Chondrocyte (in vitro differentiated cells): ENCODE measurements at places on chromosomes 13 and 19. TPM values are rescaled to one million over a fixed set of nuclear protein-coding genes. Genes with fewer than 3 reads are reported as not detected.

- DNase-seq, result no peak
Measured at GRCh38 chr13:92355213-92355612, 871.4 kb upstream of the GPC6 start.

GRCh38 chr19:5091018-5091683 lies 122.2 kb downstream of the KDM4B start:
- DNase-seq, result no peak

DNA sequence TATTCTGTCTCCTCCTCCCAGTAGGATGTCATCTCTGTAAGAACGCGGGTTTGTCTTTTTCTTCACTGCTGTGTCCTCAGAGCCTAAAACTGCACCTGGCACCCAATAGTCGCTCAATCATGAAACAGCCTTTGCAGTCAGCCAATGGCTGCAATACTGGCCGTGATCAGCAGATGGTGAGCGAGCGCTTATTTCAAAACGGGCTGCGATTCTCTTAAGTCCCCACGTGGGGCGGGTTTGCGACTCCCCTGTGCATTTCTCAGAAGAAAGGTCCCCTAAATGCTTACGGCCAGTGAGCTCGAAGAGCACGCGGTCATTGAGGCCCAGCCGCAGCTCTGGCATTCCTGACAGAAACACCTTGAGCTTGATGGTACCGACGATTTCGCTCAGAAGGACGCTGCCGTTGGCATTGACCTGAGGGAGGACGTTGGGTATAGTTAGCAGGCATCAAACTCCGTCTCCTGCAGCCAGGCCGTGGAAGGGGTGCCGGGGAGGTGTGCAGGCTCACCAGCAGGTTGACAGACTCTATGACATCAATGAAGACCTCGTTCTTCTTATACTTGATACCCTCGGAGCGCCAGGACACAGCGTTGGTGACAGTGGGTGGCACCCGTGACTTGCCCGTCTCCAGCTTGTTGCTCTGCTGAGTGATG lies 6.0 kb downstream of the AP1M2 start:
- DNase-seq, result no peak

- no peak for DNase-seq
Measured at GRCh38 chr13:37429976-37430375, 168.6 kb downstream of the POSTN start.

- no peak for DNase-seq
Measured at GRCh38 chr13:37127691-37128241, 22.3 kb upstream of the CSNK1A1L start.

DNA sequence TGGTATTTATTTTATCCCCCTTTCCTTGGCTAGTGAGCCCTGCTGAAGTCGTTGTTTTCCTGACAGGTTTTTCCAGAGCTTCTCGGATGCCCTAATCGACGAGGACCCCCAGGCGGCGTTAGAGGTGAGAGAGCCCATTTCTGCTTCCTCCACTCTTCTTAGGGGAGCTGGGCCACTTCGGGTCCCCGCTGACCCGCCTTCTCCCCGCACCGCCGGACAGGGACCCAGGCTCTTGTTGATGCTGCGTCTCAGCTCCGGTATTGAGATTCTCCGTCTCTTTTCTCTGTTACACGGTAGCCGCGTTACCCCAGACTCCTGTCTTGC lies 306 bp downstream of the SUGT1 start:
- DNase-seq, result no peak

DNA sequence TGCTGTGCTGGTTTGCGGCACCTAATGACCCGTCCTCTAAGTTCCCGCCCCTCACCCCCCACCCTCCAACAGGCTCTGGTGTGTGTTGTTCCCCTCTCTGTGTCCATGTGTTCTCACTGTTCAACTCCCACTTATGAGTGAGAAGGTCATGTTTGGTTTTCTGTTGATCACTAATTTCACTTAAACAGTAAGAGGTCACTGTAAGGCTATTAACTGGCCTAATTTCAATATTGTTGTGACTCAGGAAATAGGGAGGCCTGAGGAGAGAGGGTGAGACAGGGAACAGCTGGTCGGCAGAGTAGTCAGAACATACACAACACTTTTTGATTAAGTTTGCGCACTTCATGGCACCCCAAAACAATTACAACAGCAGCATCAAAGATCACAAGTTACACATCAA lies 15.6 kb downstream of the TUBGCP3 start:
- no peak for DNase-seq

CEACAM4 gene
- not detected in 3 replicates for total RNA-seq
